Endothelial cell (in vitro differentiated cells): ENCODE measurements at places on chromosomes 12 and 14. TPM values are rescaled to one million over a fixed set of nuclear protein-coding genes. Genes with fewer than 3 reads are reported as not detected.

The ANKRD9 gene
- 9.4 TPM for total RNA-seq

The TSPAN19 gene
- total RNA-seq = 0.59 TPM

The DNAL1 gene
- 13.1 TPM for total RNA-seq

The B4GALNT1 gene
- 1.3 TPM for total RNA-seq

The SLC6A13 gene
- total RNA-seq = 0.90 TPM

The ATL1 gene
- total RNA-seq = 4.7 TPM

The NELL2 gene
- total RNA-seq = 1.7 TPM

The SYNDIG1L gene
- total RNA-seq = 1.1 TPM

DNA sequence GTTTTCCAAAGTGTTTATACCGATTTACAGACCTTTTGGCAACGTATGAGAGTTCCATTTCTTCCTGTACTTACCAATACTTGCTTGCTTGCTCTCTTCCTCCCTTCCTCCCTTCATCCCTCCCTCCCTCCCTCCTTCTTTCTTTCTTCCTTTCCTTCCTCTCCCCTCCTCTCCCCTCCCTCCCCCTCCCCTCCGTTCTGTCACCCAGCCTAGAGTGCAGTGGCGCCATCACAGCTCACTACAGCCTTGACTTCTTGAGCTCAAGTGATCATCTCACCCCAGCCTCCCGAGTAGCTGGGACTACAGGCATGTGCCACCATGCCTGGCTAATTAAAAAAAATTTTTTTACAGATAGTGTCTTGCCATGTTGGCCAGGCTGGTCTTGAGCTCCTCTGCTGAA, 40.4 kb downstream of the DIP2B start:
- H3K27me3 ChIP-seq = no peaks in the 10 kb centered on the region
- no peaks in the 10 kb centered on the region for H3K36me3 ChIP-seq
- no peak overlapping the region for H3K27ac ChIP-seq
- H3K4me1 ChIP-seq = peaks cover 11% of the 10 kb centered on the region
- H3K4me3 ChIP-seq = no peak overlapping the region

DNA sequence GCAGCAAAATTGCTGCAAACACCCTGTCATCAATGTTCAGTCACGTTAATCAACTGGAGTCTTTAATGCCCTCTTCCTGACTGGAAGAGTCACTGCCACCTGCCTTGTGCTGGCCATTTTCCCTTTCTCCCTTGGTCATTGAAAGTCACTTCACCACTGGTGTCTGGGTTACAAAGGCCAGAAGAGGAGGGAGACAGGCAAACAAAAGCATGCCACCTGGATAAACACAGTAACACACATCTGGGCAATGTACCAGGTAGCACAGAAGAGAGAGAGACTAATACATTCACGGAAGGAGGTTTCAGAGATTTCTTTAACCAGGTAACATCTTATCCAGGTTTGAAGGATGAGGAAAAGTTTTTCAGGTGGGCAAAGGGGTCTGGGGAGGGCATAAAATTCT, 32.7 kb downstream of the GPHB5 start:
- H3K27me3 ChIP-seq = peaks cover under 1% of the 10 kb centered on the region
- H3K4me1 ChIP-seq = no peaks in the 10 kb centered on the region
- H3K36me3 ChIP-seq = peaks cover 13% of the 10 kb centered on the region
- no peak overlapping the region for H3K4me3 ChIP-seq
- H3K27ac ChIP-seq = no peak overlapping the region
- no peak for DNase-seq

DNA sequence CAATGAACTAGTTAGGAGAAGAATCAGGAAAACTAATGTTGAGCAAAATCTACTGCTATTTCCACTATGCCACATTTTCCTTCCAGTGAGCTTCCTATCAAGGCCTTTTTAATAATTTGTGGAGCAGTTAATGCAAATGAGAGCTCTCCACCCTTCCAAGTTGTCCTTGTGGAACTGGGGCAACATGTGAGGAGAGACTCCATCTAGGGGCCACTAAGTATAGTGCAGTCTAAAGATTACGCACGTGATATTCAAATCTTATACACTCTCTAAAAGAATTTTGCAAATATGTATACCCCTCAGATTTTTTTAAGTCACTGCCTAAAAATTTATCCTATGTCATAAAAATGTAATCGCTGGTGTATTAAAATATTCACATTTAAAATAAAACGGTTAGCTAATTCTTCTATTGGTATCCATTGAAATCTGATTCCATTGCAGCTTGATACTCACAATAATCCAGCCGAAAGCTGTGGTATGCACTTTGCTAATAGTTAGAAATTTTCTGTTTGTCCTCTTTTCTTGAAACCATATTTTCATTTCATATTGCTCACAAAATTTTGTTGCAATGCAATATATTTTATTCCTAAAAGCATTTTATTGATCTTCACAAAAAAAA, 100.1 kb downstream of the PAH start:
- H3K36me3 ChIP-seq = no peaks in the 10 kb centered on the region
- no peak overlapping the region for H3K4me3 ChIP-seq
- no peaks in the 10 kb centered on the region for H3K27me3 ChIP-seq
- H3K4me1 ChIP-seq = no peaks in the 10 kb centered on the region
- no peak overlapping the region for H3K27ac ChIP-seq
- DNase-seq = no peak

- DNase-seq = no peak
- peaks cover 2% of the 10 kb centered on the region for H3K27me3 ChIP-seq
- peaks cover 13% of the 10 kb centered on the region for H3K4me1 ChIP-seq
- peaks cover 3% of the 10 kb centered on the region for H3K36me3 ChIP-seq
- no peak overlapping the region for H3K27ac ChIP-seq
- H3K4me3 ChIP-seq = no peak overlapping the region
These were observed 98.2 kb downstream of the GLT1D1 start for GRCh38 chr12:128951448-128951847.

DNA sequence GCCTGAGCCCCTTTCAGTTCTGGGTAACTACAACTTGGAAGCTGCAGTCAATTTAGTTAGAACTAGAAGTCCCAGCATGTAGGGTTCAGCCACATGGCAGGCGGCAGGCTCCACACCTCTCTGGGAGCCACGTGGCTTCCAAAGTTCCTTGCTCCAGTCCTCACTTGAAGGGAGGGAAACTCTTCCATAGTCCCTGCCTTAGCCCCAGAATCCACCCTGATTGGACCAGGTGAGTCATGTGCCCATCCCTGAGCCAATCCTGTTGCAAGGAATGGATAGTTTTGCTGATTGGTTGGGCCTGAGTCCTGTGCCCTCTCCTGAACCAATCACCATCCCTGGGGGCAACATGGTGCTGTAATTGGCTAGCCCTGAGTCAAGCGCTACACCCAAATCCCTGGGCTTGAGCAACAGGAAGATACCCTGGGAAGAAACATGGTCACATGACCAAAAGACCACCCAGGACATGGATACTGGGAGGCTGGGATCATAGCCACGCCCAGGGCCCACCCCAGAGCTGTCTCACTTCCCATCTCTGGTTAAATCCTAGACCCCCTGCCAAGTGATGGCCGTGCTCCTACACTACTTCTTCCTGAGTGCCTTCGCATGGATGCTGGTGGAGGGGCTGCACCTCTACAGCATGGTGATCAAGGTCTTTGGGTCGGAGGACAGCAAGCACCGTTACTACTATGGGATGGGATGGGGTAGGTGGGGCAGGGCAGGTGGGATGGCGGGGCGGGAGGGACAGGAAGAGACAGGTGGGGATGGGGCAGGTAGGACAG, 154.7 kb downstream of the ADGRD1 start:
- no peak overlapping the region for H3K4me3 ChIP-seq
- H3K27me3 ChIP-seq = peaks cover 1% of the 10 kb centered on the region
- H3K36me3 ChIP-seq = peaks cover 3% of the 10 kb centered on the region
- H3K27ac ChIP-seq = no peak overlapping the region

GRCh38 chr14:33493266-33493665, 457.6 kb downstream of the EGLN3 start:
- no peak overlapping the region for H3K4me3 ChIP-seq
- no peaks in the 10 kb centered on the region for H3K36me3 ChIP-seq
- no peaks in the 10 kb centered on the region for H3K4me1 ChIP-seq
- no peak for DNase-seq
